ENCODE measurements at places on chromosomes 5 and 9.

GRCh38 chr9:131666029-131666428 lies 73.8 kb downstream of the RAPGEF1 start:
- DNase-seq: no peak

GRCh38 chr5:174454890-174455289 lies 269.5 kb upstream of the MSX2 start:
- DNase-seq: no peak

DNA sequence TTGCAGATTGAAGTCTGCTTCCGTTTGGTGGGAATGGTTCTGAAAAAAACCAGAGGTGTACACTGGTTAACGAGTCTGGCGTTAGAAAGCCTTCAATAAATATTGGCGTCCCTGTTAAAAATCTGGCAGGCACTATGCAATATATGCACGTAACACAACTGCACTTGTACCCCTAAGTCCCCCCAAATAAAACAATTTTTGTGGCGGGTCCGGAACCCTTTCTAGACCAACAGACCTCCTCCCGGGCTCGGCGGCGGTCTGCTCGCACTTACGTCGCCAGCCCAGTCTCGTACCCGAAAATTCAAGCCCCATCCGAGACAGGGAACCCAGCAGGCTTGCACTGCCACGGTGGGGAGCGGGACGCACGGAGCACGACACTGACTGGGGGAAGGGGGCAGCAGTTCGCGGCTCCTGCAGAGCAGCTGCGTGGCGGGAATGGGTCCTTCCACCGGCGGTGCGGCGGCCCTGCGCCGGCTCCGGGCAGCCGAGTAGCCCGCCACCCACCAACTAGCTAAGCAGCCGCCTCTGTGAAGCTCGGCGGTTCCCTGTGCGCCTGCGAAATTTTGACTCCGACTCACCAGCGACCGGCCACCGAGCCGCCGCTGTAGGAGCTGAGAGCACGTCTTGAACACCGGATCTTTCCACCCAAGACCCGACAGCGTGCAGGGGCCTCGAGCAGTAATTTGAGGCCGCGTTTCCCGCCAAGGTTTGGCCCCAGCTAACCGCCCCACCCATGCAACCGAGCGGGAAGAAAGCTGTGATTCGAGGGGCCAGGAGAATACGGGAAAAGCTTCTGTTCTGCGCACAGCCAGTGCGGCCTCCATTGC lies 3.9 kb downstream of the MCIDAS start:
- DNase-seq: peak; percentile 30

DNA sequence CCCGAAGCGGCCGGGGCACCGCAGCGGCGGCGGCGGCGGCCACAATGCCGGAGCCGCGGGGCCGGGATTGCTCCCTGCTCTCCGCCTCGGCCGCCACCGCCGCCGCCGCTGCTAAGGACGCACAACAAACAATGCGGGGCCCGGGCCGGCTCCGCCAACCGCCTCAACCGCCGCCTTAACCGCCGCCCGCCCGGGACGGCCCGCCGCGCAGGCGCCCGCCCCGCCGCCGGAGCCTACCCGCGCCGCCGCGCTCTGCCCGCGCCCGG lies 254 bp downstream of the STRBP start:
- no peak for DNase-seq

GRCh38 chr5:137545956-137546355 lies 46.8 kb upstream of the SPOCK1 start:
- no peak for DNase-seq

DNA sequence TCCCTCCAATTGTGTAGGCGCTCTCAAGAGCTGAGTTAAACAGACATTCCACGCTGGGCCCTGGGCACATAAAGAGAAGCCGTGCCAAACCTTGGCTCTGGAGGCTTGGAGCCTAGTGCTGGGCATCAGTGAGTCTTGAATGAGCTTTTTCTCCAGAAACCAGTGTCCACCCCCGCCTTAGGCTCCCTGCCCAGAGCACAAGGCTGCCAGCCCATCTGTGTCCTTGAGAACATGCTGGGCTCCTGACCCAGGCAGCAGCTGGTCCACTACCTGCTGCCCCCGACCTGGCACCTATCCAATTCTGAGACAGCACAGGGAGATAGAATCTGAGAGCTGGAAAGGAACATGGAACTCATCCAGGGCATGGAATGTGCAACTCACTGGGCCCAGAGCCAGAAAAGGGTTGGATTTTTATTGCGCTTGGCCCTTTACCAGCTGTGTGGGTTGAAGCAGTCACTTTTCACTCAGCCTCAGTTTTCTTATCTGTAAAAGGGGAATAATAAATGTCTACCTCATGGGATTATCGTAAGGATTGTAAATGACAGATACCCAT lies 92.4 kb upstream of the CPLX2 start:
- DNase-seq: no peak

DNA sequence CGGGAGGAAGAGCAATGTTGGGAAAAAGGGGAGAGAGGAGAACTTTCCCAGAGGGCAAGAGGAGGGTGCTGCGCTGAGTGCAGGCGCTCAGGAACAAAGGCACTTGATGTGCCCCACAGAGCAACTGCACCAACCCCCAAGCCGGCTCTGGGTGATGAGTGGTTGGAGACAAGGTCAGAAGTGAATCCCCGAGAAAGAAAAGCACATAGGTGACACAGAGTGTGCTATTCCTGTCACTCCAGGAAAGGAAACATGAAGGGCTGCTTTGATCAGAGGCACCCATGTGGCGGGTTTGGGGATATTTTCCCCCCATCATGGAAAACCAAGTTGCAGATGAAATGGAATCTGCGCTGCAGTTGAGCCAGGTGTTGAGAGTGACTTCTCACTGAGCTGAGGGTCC lies 20.7 kb upstream of the SLC25A48 start:
- no peak for DNase-seq

- DNase-seq: peak; percentile 36
Measured at GRCh38 chr9:84668196-84669012, 1.1 kb upstream of the NTRK2 start.

GRCh38 chr5:139639619-139640380 lies 8.3 kb upstream of the CXXC5 start:
- DNase-seq: no peak

DNA sequence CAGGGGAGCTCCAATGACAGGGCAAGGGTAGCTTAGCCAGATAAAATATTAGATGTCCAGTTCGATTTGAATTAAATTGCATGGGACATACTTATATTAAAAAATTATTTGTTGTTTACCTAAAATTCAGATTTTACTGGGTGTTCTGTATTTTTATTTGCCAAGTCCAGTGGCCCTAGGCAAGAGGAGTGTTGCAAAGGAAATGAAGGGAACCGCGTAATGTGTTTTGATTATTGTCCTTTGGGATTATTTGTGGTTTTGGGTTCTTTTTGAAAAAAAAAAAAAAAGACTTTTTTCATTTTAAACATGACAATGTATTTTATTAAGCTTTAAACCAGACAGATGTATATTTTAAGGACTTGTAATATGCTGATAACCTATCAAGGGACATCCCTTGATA lies 179.3 kb downstream of the C9orf152 start:
- DNase-seq: no peak

GRCh38 chr9:126956917-126957686 lies 42.5 kb downstream of the RALGPS1 start:
- no peak for DNase-seq

DNA sequence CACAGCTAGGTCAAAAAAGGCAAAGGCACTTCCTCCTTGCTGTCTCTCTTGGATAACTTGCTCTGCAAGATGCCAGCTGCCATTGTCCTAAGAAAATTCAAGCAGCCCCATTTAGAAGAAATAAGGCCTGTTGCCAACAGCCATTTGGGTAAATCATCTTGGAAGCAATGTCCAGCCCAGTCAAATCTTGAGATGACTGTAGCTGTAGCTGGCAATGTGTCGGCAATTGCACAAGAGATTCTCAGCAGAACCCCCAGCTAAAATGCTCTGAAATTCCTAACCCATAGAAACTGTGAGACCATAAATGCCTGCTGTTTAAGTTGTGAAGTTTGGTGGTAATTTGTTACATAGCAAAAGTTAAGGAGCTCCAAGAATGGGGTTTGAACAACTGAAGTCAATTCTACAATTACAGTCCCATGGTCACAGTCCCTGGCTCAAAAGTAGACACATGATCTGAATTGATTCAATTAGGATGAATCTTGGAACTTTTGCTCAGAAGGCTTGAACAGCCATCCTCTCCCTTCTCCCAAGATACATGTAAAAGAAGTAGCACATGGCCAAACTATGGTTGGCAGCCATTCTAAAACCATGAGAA lies 151.1 kb downstream of the MPDZ start:
- no peak for DNase-seq

DNA sequence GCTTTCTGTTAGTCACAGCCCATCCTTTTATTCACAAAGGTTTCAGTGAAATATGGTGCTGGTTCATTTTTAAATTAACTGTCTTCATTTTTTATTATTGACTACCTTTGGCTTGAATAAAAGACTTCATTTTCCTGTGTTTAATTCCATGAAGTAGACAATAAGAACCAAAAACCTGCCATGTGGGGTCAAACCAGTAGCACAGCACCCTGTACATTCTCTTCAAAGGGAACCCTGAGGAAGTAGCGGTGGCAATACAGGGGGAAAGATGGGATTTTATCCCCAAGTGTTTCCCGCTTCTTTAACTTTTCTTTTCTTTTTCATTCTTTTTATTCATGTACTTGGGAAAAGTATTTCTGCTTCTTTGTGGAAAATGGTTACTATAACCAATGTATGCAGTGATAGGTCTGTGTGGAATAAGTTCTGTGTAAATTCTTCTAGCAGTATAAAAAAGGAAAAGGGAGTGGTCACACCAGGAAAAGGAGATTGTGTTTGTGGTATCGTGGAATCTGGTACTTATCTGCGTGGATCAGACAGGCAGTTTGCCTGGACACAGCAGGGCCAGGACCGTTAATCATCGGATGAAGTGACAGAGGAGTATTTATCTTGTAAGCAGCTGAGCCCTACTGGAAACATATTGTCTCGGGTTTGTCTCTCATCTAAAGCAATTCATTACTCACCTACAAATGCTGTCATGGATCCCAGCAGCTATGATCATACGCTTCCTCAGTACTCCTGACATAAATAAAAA lies 94.2 kb downstream of the PPIC start:
- no peak for DNase-seq

- DNase-seq: no peak
Measured at GRCh38 chr5:943201-943917, 50.7 kb downstream of the TRIP13 start.

GRCh38 chr5:150340614-150341255 lies 16.8 kb upstream of the TCOF1 start:
- no peak for DNase-seq

GRCh38 chr5:42074353-42074752 lies 149.3 kb downstream of the FBXO4 start:
- DNase-seq: no peak

Data from activated CD8-positive, alpha-beta T cell treated with anti-CD3 and anti-CD28 coated beads, Interleukin-2, amount 10 ng/mL, durations not matched to agents 7 days and 5 days (primary cell).